Esophagus squamous epithelium (tissue), 5 donors: ENCODE measurements at places on chromosomes 3 and 15.

- DNase-seq: no peak
Measured at GRCh38 chr3:43759297-43759782, 68.6 kb downstream of the ABHD5 start.

- no peak for DNase-seq
Measured at GRCh38 chr15:53520996-53521395, 238.5 kb downstream of the WDR72 start.

- no peak for DNase-seq
Measured at GRCh38 chr3:65672871-65673815, 365.6 kb downstream of the MAGI1 start.

DNA sequence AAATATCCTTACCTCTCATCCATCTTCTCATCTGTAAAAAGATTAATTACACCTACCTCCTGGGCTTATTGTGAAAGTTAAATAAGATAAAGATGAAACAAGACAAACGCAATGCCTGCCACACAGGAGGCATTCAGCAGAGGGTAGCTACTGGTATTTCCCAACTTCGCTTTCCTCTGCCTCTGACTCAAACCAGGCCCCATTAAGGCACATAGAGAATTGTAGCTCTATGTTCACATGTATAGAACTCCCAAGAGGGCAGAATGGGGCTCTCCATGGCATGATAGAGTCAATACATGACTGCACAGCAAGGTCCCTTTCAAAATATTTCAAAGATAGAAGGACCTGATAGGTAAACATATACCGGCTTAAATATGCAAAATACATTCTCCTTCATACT lies 1.4 kb downstream of the LYSMD2 start:
- DNase-seq: no peak

GRCh38 chr3:72907131-72907711 lies 19.4 kb downstream of the GXYLT2 start:
- DNase-seq: no peak

DNA sequence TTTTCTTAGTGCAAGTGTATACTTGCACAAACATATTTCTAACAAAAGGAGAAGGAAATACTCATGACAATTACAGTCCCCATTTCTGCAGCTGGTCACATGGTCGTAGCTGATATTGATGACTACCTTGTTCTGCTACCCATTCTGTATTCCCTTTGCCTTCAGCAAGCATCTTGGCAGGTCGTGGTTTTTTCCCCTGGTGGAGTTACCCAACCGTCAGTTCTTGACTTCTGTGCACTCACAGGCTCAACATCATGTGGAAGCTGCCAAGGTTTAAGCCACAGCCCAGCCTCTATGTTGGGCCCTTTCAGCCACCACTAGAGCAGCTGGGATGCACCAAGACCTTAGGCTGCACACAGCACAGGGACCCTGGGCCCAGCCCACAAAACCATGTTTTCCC lies 56.1 kb downstream of the VGLL3 start:
- DNase-seq: no peak
